Right forelimb (tissue), 1 donor: ENCODE measurements at places on chromosomes 2 and 18.
A peak's percentile ranks its signal among the peaks of the same experiment; 100 is the strongest.

DNA sequence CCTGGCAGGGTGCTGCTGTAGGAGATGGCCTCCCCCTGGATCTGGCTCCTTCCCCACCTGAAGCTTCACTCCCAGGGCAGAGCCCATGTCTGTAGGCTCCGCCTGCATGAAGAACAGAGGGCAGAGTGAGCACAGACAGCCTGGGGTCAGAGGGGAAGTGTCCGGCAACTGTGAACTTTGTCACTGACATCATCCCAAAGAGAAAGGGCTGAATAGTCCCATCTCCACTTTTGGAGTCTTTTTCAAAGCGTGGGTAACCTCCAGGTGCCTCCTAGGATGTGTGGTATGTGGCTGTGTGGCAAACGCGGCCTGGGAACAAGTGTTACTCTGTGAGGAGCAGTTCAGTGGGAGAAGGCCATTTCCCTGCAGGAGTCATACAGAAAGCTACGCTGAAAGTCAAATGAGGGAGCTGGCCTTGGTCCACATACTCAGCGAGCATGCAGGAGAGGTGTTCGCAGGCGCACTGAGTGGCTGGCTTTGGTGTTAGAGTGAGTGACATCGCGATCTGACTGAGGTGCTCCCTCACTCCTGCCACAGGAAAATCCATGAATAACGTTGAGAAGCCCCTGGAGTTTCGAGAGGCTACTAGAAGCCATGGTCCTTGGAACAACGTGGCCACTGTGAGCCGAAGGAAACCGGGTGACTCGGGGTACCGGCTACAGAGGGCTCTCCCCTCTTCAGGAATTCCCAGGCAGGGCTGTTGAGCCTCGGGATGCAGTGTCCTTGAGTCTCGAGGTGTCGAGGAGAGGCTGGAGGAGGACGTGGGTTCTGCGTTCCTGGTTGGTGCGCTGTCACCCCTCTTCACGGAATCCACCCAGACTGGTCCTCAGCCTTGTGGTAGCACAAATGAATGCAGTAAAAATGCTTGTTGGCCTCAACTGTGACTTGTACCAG is 54.7 kb downstream of the CABLES1 start:
- DNase-seq = no peak

GRCh38 chr2:119856469-119856901 is 96.8 kb downstream of the PTPN4 start:
- no peak for DNase-seq

DNA sequence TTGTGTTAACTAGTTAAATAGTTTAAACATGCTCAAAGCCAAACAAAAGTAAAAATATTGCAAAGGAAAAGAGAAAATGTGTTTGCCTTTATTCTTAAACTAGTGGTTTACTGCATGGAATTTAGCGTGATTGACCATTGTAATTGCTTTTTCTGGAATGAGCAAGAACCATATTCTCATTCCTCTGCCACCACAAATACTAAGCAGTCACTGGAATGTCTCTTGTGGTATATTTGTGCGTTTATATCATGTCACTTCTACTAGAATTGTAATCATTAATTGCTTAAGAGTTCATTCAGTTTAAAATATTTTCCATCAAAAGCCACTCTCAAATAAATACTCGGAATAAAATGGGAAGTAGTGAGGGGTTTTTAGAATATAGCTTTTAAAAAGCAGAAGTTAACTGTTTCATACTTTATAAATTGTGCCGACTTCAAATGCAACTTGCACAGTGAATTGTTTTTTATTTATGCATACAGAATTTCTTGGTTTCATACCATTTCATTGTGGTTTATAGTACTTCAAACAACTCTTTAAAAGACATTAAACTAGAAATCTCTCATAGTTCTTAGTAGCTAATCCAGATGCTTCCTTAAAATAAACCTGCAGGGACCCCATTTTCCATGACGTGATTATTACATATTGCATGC is 288.1 kb downstream of the EPHA4 start:
- no peak for DNase-seq

DNA sequence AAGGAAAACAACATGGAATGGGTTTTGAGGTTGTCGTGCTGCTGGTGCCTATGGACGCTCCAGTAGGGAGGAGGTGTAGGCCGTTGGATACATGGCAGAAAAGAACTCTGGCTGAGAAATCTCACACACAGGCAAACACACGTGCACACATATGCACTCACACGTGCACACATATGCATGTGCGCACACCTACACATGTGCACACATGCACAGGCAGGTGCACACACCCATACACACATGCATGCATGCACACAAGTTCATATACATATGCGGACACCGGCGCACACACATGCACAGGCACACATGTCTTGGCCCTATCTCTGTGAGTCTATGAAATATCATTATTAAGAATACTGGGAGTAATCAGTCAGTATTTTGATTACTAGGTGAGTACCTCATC is 150.4 kb downstream of the LRRC30 start:
- DNase-seq = no peak

DNA sequence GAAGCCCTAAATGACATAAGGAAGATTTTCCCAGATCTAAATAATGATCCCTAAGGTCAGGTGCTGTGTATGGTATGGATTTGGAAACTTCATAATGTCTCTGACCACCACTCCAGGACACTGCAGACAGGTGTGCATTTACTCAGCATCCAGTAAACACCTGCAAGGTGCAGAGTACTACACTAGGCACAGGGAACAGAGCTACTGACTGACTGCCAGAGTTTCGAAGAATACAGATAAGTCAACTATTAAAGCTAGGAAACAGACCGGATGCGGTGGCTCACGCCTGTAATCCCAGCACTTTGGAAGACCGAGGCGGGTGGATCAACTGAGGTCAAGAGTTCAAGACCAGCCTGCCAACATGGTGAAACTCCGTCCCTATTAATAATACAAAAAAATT is 65.0 kb downstream of the ATP8B1 start:
- DNase-seq = no peak

DNA sequence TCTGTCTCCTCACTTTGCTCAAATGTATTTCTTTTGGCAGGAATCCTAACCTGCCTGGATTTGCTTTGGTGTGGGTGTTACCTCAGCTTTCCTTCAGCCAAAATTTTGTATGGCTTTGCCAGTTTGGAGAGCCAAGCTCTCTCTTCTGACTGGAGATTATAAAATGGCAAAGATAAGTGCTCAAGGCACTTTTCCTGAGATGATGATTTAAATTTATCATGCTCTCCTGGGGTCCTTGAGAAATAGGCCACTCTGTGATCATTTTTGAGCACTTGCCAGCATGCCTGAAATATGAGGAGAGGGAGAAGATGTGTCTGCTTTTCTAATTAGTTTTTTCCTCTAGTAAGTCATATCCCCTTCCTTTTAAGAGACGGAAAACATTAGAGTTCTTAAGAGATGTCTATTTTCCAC is 683.0 kb downstream of the SLC4A3 start:
- DNase-seq = no peak

- no peak for DNase-seq
These were observed 46.4 kb upstream of the ACAA2 start for GRCh38 chr18:49859725-49860124.

- DNase-seq = no peak
These were observed 1.6 kb upstream of the KLHL23 start for GRCh38 chr2:169732075-169732474.

- no peak for DNase-seq
These were observed 894 bp upstream of the FARSB start for GRCh38 chr2:222656526-222657446.

GRCh38 chr18:42839408-42839807 is 276.1 kb downstream of the RIT2 start:
- no peak for DNase-seq

DNA sequence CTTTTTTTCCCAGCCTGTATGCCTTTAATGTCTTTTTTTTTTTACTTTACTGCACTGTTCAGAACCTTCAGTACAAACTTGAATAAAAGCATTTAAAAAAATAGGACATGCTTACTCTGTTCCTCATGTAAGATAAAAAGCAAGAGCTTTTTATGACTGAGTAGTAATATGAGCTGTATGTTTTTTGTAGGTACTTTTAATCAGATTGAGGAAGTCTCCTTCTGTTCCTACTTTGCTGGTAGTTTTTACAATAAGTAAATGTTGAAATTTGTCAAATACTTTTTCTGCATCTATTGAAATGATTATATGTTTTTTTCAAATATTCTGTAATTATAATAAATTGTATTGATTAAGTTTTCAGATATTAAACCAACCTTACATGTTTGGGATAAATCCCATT is 189.8 kb downstream of the FAM210A start:
- no peak for DNase-seq

- no peak for DNase-seq
These were observed 234.1 kb downstream of the GLI2 start for GRCh38 chr2:120969613-120970355.

- no peak for DNase-seq
These were observed 111.5 kb upstream of the LDLRAD4 start for GRCh38 chr18:13107074-13107473.

DNA sequence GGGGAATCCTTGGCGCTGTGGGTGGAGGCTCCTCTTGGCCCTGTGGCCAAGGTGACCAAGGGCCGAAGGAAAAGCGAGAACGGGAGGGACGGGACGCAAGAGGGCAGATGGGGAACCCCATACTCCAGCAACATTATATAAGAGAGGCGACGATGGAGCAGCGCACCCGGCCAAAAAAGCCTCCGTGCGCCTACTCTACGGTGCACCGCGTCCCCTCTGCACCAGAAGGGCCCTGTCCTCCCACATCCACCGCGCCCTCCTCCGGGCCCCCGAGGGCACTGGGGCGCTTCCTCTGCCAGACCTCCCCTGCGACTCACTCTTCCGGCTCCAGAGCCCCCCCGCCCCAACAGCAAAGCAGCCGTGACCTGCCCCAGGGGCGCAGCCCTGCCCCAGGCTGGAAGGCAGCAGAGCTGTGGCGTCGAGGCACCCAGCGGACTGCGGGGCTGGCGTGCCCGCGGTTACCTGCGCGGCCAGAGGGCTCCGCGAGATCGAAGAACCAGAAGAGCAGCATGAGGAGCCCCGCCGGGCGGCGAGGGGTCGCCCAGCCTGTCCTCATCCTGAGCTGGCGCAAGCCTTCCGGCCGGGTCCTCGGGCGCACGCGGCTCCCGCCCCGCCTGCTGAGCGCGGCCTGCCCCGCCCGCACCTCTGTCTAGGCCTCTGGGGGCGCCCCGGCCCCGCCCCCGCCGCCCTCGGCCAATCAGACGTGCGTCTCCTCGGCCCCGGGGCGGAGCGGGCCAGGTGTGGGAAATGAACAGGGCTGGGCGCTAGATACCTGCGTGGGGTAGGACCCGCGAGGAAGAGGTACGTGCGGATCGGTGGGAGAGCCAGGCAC is 106.3 kb upstream of the CD302 start:
- peak; percentile 50 for DNase-seq

DNA sequence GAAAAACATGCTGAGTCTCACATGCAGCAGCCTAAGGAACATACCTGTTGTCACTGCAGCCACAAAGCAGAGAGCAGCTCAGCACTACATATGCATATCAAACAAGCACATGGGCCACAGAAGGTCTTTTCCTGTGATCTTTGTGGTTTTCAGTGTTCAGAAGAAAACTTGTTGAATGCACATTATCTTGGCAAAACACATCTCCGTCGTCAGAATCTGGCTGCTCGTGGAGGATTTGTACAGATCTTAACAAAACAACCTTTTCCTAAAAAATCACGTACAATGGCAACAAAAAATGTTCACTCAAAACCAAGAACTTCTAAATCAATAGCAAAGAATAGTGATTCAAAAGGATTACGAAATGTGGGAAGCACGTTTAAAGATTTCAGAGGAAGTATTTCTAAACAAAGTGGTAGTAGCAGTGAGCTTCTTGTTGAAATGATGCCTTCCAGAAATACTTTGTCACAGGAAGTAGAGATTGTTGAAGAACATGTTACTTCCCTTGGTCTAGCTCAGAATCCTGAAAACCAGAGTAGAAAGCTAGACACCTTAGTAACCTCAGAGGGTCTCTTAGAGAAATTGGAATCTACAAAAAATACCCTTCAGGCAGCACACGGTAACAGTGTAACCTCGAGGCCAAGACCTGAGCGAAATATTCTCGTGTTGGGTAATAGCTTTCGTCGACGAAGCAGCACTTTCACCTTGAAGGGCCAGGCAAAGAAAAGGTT is 34.1 kb downstream of the ZNF407 start:
- DNase-seq = no peak

- peak; percentile 43 for DNase-seq
These were observed 63.1 kb downstream of the RHOB start for GRCh38 chr2:20509770-20510490.

- no peak for DNase-seq
These were observed 12.0 kb downstream of the RUFY4 start for GRCh38 chr2:218081063-218081462.

DNA sequence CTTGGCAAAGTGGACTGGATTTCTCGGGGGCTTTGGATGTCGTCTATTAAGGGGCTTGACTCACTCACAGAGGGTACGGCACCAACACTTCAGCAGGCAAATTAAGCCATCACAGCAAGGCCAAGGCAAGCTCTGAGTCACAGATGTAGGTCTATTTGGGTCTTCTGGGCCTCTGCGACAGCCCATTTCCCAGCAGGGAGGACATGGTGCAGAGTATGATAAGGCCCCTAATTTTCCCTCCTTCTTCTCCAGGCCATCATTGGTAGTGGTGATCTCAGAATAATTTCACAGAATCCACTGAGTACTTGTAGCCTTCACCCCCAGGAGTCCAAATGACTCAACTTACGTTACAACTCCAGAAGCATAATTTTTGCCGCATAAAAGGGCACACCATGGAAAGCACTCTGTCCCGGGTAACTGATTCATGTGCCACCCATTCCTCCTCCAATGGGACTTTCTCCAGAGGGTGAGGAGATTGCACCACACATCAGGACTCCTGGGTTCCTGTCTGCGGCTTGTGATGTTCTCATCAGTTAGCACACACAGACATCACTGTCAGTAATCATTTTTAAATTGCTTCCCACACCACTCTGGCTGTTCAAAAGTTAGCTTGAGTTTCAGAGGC is 164.9 kb downstream of the TXNL1 start:
- DNase-seq = no peak

DNA sequence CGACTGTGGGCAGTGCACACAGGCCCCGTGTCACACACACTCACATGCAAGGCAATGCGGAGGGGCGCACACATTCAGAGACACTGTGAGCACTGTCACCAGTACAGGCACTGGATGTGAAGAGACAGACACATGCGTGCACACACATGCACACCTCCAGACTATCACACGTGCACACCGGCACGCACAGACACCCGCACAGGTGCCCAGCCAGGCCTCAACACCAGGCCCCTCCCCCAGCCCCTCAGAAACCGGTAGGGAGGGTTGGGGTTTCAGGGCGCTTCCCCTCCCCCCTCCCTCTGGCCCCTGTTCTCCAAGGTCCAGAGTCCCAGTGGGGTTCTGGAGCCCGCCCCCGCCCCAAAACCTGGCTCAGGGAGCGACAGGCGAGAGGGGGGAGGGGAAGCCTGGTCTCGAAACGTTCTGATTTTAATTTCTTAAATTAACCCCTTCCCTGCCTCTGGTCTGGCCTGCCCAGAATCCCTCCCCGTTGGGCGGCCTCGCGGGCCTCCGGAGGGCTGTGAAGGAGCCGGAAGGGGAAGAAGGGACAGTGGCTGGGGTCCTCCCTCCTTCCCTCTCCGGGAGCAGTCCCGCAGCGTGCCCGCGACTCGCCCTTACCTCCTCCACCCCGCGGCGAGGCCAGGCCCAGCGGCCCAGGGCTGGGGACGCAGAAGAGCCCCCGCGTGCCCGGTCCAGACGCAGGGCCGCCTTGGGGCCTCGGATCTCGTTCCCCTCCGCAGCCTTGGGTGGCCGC is 558 bp downstream of the FBXO41 start:
- no peak for DNase-seq

GRCh38 chr18:46705521-46705920 is 48.5 kb upstream of the LOXHD1 start:
- no peak for DNase-seq

GRCh38 chr2:38462121-38462661 is 85.1 kb upstream of the ATL2 start:
- DNase-seq = no peak
